Mononuclear cell (primary cell): ENCODE measurements at places on chromosomes 3 and 15. TPM values are rescaled to one million over a fixed set of nuclear protein-coding genes. Genes with fewer than 3 reads are reported as not detected.

The SLC28A1 gene
- not detected for total RNA-seq

The NEK10 gene
- 0.63 TPM for total RNA-seq

The ZNF717 gene
- 5.0 TPM for total RNA-seq

The TM4SF18 gene
- under 0.01 TPM for total RNA-seq

The SLC22A14 gene
- 0.10 TPM for total RNA-seq

The MYD88 gene
- 23.1 TPM for total RNA-seq

The APPL1 gene
- total RNA-seq: 53.9 TPM

The FETUB gene
- not detected for total RNA-seq

The NTRK3 gene
- under 0.01 TPM for total RNA-seq

The MYH15 gene
- 0.84 TPM for total RNA-seq

The GATA2 gene
- 2.9 TPM for total RNA-seq

The UBR1 gene
- 44.7 TPM for total RNA-seq

The FSIP1 gene
- total RNA-seq: 0.94 TPM

The SELENOT gene
- total RNA-seq: 268 TPM

The GPR27 gene
- total RNA-seq: 5.1 TPM

The ROBO2 gene
- under 0.01 TPM for total RNA-seq

The CHRNA7 gene
- 2.0 TPM for total RNA-seq
